ENCODE measurements at places on chromosomes 6 and 20.

- no peak for DNase-seq
- no peak overlapping the region for H3K4me3 ChIP-seq
- H3K27me3 ChIP-seq, result no peaks in the 10 kb centered on the region
- H3K27ac ChIP-seq, result no peak overlapping the region
- H3K4me1 ChIP-seq, result no peaks in the 10 kb centered on the region
- no peaks in the 10 kb centered on the region for H3K36me3 ChIP-seq
These were observed 318.3 kb upstream of the OPRM1 start for GRCh38 chr6:153720732-153721131.

- H3K27me3 ChIP-seq, result no peaks in the 10 kb centered on the region
- H3K36me3 ChIP-seq, result no peaks in the 10 kb centered on the region
- no peak overlapping the region for H3K27ac ChIP-seq
- H3K4me1 ChIP-seq, result peaks cover 9% of the 10 kb centered on the region
- no peak for DNase-seq
- no peak overlapping the region for H3K4me3 ChIP-seq
These were observed 304.9 kb upstream of the PRDM1 start for GRCh38 chr6:105781248-105781647.

DNA sequence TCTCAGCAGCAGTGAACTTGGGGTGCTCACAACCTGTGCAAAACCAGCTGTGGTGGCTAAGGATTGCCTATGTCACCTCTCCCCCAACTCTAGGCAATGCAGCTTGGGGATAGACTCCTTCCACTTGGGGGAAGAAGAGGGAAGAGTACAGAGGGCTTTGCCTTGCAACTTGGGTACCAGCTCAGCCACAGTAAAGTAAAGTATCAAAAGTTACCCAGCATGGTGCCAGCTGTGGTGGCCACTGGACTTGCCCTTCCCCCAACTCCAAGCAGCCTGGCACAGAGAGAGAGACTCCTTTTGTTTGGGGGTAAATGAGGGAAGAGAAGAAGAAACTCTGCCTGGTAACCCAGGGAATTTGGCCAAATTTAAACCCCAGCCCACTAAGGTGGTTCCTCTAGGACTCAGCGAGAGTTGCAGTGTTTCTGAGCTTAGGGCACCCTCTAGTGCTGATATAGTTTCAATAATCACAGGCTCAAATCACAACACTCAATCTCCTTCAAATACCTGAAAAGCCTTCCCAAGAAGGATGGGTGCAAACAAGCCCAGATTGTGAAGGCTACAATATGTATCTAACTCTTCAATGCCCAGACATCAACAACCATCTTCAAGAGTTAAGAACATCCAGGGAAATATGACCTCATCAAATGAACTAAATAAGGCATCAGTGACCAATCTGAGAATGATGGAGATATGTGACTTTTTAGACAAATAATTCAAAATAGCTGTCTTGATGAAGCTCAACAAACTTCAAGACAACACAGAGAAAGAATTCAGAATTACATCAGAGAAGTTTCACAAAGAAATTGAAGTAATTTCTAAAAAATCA is 7.6 kb upstream of the DEFB129 start:
- H3K4me1 ChIP-seq, result no peaks in the 10 kb centered on the region
- no peak overlapping the region for H3K4me3 ChIP-seq
- H3K36me3 ChIP-seq, result no peaks in the 10 kb centered on the region
- no peaks in the 10 kb centered on the region for H3K27me3 ChIP-seq

GRCh38 chr6:25053875-25054371 is 118.2 kb upstream of the RIPOR2 start:
- H3K4me1 ChIP-seq, result peaks cover 94% of the 10 kb centered on the region
- H3K27me3 ChIP-seq, result no peaks in the 10 kb centered on the region
- no peak overlapping the region for H3K4me3 ChIP-seq
- DNase-seq, result peak; percentile 79
- H3K27ac ChIP-seq, result peak overlapping the region; percentile 71

DNA sequence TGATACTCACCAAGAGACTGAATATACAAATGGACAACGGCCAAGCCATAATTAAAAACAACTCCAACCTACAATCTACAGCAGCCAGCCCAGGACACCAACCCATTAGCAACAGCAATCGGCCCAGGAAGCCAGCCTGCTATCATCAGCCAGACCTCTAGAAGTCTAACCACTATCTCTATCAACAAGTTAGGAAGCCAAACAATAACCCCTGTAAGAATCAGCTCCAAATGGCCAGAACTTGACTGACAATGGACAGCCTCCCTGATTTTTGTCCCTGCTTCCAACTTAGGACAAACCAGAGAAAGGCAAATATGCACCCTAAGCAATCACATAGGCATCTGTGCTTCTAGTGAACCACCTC is 511.8 kb upstream of the JARID2 start:
- peaks cover 97% of the 10 kb centered on the region for H3K4me1 ChIP-seq
- no peaks in the 10 kb centered on the region for H3K27me3 ChIP-seq
- peak overlapping the region; percentile 86 for H3K27ac ChIP-seq
- no peak overlapping the region for H3K4me3 ChIP-seq

- peaks cover 39% of the 10 kb centered on the region for H3K4me1 ChIP-seq
- peak overlapping the region; percentile 90 for H3K4me3 ChIP-seq
- H3K27ac ChIP-seq, result peak overlapping the region; percentile 100
- peaks cover 1% of the 10 kb centered on the region for H3K36me3 ChIP-seq
- no peaks in the 10 kb centered on the region for H3K27me3 ChIP-seq
These were observed 978 bp downstream of the HLA-A start for GRCh38 chr6:29943053-29943966.

- H3K36me3 ChIP-seq, result no peaks in the 10 kb centered on the region
- no peak overlapping the region for H3K27ac ChIP-seq
- no peak for DNase-seq
- H3K27me3 ChIP-seq, result no peaks in the 10 kb centered on the region
These were observed 452.8 kb downstream of the RFPL4B start for GRCh38 chr6:112799889-112800288.
